Right ventricle myocardium inferior (tissue), 1 donor: ENCODE measurements at places on chromosomes 3 and 15.

DNA sequence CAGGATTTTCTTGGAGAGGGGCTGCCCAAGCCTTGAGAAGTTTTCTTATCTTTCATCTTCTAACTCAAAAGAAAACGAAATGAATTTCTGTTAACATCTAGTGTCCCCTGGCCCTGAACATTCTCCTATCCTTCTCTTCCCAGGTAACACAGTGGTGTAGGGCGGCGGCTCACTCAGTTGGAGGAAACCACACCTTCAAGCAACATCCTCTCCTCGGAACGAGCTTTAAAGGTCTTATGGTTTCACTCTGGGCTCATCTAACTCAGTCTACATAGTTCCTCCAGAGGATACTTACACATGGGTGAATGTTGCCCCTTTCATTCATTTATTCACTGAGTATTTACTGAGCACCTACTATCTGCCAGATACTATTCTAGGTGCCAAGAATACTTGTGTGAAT, 31.0 kb upstream of the KLHL6 start:
- DNase-seq = no peak

DNA sequence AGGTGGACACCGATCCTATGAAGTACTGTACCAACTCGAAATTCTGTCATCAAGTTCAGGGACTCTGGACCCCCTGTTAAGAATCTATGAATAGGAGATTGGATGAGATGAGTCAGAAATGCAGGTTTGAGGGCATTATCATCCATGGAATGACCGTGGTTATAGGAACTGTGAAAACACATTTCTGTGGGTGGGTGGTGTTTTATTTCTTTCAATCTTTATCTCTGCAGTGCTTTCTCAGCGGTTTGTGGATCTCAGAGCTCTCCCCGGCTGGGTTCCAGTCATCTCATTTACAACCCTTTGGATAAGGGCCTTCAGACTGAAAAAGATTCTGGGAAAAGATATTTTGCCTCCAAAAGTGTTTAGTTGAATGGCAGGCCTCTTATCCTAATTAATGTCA, 5.4 kb upstream of the ABHD17C start:
- no peak for DNase-seq

DNA sequence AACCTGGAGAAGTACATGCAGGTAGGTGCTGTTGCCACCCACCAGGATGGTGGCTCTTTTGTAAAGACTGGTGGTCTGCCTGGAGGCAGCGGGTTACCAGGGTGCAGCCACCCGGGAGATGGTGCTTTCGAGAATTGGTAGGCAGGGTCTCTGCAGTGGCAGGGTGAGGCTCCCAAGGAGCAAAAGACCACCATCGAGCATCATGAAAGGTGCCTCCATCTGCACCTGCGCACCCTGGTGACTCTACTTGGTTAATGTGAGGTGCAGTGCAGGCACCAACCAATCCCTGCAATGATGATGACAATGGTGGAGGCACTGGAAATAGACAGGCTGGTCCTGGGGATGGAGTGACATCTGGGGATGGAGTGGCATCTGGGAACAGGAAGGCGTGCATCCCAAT, 236.7 kb downstream of the ADAMTS17 start:
- no peak for DNase-seq

- DNase-seq = no peak
Observed at GRCh38 chr3:46271209-46271745, 29.0 kb downstream of the CCR3 start.

DNA sequence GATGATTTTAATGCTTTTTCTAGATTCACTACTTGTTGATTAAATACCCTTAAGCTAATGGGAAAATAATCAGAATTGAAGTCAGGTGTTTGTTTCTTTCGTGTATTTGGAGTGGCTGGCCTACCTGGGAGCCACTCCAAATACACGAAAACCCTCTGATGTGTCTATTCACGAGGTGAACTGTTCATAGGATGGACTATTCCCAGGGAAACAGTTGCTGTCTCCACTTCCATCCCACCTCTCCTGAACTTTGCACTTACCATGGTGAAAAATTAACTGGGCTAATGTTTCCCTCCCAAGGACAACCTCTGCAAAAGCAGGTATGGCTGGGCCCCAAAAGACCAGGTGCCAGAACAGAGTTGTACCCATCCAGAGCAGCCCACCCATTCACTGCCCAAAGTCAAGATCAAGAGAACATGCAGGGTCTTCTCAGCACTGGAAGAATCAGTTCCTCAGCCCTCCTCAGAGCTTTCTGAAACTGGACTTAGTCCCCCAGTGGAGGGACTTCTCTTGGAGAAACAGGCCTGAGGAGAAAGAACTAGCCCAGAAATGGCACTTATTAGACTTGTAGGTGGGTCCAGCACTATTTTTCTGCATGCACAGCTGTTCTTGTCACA, 2.9 kb upstream of the SMAD3 start:
- no peak for DNase-seq

DNA sequence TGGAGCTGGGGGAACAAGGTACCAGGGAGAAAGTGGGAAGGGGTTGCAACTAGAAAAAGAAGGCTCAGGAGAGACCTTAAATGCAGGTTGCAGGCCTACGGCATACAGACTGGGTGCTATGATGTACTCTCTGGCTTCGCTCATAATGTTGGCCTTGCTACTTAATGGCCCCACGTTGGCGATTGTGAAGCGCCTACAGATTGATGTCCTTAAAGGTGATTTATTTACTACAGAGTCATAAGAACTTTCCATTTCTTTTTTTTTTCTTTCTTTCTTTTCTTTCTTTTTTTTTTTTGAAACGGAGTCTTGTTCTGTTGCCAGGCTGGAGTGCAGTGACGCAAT, 25.4 kb downstream of the ZBTB38 start:
- no peak for DNase-seq

GRCh38 chr3:38826001-38826400, 10.0 kb upstream of the SCN10A start:
- no peak for DNase-seq

GRCh38 chr3:155553326-155553725, 191.5 kb downstream of the PLCH1 start:
- DNase-seq = no peak

DNA sequence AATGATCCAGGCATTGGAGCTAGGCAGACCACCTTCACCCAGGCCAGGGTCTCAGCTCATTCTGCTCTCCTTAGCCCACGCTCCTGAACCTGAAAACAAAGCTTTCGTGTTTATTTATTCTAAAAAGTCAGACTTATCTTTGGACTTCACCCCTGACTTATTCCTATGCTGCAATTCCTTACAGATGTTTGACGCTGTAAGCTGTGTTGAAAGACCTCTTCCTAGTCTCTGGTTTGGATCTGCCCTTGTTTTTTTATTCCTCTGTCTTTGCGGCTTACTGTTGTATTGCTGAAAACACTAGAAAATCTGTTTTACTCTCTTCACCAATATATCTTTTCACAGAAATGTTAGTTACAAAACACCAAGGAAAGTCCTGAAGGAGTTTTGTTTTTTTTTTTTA, 40.5 kb upstream of the LDHAL6B start:
- DNase-seq = no peak

GRCh38 chr15:45618813-45619212, 16.0 kb upstream of the SQOR start:
- no peak for DNase-seq
